ENCODE measurements at places on chromosomes 13 and 19. TPM values are rescaled to one million over a fixed set of nuclear protein-coding genes. Genes with fewer than 3 reads are reported as not detected.

GRCh38 chr13:51999510-51999911 lies 11.7 kb downstream of the ATP7B start:
- H3K27ac ChIP-seq, result no peak overlapping the region
- no peaks in the 10 kb centered on the region for H3K36me3 ChIP-seq
- DNase-seq, result no peak
- H3K4me1 ChIP-seq, result peaks cover 26% of the 10 kb centered on the region
- peak overlapping the region; percentile 28 for H3K4me3 ChIP-seq

DNA sequence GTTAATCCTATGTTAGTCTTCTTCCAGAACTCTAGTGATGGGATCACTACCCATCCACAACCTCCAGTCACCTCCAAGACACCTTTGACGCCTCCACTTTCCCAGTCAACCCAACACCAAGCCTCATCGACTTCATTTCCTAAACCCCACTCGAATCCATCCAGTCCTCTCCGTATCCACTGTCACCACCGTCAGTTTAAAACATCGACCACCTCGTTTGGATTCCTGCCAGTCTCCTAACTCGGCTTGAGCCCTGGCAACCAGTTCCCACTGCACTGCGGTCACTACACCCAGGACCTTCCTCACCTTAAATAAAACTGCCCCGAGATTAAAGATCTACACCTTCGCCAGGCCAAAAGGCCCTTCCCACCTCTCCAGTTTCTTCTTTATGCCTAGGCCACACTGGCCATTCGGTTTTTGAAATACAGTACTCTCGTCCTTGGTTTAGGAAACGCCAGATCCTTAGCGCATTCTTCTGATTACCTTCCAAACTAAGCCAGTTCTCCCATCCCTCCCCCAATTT lies 1.2 kb downstream of the MTIF3 start:
- H3K27ac ChIP-seq, result peak overlapping the region; percentile 95
- H3K4me3 ChIP-seq, result peak overlapping the region; percentile 64
- no peaks in the 10 kb centered on the region for H3K36me3 ChIP-seq
- peaks cover 15% of the 10 kb centered on the region for H3K4me1 ChIP-seq
- DNase-seq, result peak; percentile 22

GRCh38 chr13:21674490-21675009 lies 3.7 kb downstream of the FGF9 start:
- H3K27me3 ChIP-seq, result peaks cover 87% of the 10 kb centered on the region
- no peak overlapping the region for H3K27ac ChIP-seq
- peak; percentile 65 for DNase-seq

DNA sequence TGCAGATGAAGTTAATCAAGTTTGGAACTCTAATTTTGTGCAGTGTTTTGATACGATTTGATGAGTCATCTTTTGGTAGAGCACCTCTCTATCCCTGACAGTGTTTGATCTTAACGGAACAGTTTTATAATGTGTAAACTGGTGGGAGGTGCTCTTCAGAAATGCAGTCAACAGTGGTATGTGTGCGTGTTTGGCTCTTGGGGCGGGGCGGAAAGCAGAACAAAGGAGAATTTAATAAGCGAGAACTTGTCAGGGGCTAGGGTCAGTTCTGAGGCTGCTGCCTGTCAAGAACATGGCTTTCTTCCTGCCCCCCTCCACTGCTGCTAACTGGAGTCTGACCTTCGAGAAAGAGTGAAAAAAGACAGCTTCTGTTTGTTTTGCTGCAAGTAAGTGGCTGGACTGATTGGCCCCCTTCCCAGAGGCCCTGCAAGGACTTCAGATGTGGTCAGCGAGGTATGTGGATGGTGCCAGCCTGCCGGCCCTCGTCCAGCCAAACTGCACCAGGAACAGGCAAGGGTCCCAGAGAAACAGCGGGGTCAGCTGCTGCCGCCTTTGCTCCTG lies 40.8 kb downstream of the BBC3 start:
- H3K4me3 ChIP-seq, result no peak overlapping the region
- no peaks in the 10 kb centered on the region for H3K27me3 ChIP-seq
- H3K4me1 ChIP-seq, result no peaks in the 10 kb centered on the region
- no peak for DNase-seq
- peak overlapping the region; percentile 74 for H3K27ac ChIP-seq

- peaks cover 56% of the 10 kb centered on the region for H3K4me1 ChIP-seq
- H3K4me3 ChIP-seq, result no peak overlapping the region
- no peak for DNase-seq
- no peak overlapping the region for H3K27ac ChIP-seq
- H3K27me3 ChIP-seq, result no peaks in the 10 kb centered on the region
Observed at GRCh38 chr13:33640832-33641231, 177.1 kb upstream of the RFC3 start.

GRCh38 chr13:53788286-53788685 lies 759.7 kb downstream of the OLFM4 start:
- no peak overlapping the region for H3K27ac ChIP-seq
- no peak for DNase-seq
- H3K4me1 ChIP-seq, result peaks cover 17% of the 10 kb centered on the region
- H3K27me3 ChIP-seq, result no peaks in the 10 kb centered on the region
- H3K4me3 ChIP-seq, result no peak overlapping the region

GRCh38 chr19:46574533-46574932 lies 26.6 kb upstream of the CALM3 start:
- no peaks in the 10 kb centered on the region for H3K4me1 ChIP-seq
- H3K36me3 ChIP-seq, result no peaks in the 10 kb centered on the region
- H3K27ac ChIP-seq, result no peak overlapping the region
- no peak overlapping the region for H3K4me3 ChIP-seq
- no peaks in the 10 kb centered on the region for H3K27me3 ChIP-seq

DNA sequence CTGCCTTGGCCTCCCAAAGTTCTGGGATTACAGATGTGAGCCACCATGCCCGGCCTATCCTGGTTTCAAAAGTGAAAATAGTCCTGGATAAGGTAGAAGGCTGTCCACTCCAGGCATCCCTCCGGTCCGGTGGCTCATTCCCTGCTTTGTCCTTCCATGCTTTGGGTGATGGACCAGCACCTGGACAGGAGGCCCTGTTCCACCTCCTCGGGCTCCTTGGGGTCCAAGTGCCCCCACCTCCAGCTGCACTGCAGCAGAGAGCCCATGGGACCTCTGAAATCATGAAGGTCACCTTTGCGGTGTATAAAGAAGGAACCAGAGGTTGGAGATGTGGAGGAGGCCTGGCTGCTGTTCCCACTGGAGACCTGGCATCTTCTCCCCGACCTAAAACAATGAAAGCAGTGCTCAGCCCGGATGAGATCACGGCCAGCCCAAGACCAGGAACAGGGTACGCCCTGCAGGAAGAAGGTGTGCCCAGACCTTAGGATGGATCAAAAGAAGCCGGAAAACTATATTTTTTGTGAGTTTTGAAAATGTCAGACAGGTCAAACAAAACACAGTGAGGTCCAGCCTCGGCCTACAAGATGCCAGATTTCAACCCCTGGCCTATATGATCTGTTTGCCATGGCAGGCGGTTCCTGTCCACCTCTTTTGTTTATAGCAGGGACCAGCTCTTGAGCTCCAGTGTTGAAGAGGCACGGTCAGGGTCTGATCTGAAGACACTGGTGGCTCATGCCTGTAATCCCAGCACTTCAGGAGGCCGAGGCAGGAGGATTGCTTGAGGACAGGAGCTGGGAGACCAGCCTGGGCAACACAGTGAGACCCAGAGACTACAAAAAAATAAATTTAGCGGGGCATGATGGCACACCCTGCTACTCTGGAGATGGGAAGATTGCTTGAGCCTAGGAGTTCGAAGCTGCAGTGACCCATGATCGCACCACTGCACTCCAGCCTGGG lies 5.8 kb downstream of the LSR start:
- H3K4me1 ChIP-seq, result peaks cover 5% of the 10 kb centered on the region
- H3K27ac ChIP-seq, result no peak overlapping the region
- DNase-seq, result no peak
- H3K4me3 ChIP-seq, result no peak overlapping the region

GRCh38 chr19:17314007-17314593 lies 4.7 kb downstream of the DDA1 start:
- no peak overlapping the region for H3K4me3 ChIP-seq
- no peak overlapping the region for H3K27ac ChIP-seq
- H3K36me3 ChIP-seq, result peaks cover 10% of the 10 kb centered on the region
- H3K4me1 ChIP-seq, result peaks cover 9% of the 10 kb centered on the region

DNA sequence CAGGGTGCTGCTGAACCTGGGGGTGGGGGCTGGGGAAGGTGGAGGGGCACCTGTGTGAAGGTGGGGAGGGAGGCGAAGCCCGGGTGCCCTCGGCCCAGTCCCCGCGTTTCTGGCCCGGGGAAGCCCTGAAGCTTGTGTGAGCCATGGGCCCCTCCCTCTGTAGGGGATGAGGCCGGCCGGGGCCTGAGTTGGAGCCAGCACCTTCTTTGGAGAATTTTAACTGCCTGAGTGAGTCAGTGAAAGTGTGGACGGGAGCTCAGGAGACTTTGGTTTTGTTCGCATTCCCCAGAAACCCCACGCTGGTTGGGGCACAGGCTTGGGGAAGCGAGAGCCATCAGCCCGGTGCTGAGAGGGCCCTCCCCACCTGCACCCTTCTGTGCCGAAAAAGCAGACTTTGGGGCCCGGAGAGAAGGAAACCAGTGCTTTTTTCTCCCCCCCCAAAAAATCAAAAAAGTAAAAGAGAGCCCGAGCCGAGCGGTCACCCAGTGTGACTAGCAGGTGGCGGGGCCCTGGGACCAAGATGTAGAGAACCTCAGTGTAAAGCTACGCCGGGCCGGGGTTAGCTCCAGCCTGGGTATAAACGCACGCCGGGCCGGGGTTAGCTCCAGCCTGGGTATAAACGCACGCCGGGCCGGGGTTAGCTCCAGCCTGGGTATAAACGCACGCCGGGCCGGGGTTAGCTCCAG lies 45.1 kb downstream of the TMEM255B start:
- no peak overlapping the region for H3K4me3 ChIP-seq
- no peak for DNase-seq
- H3K36me3 ChIP-seq, result no peaks in the 10 kb centered on the region
- H3K27ac ChIP-seq, result no peak overlapping the region
- H3K4me1 ChIP-seq, result no peaks in the 10 kb centered on the region

Gene PPM1N
- polyA plus RNA-seq, result 30.1 TPM

Gene SSC5D
- polyA plus RNA-seq, result 0.23 TPM

All from GM23338 (cell line).